ENCODE measurements at places on chromosomes 4 and X. TPM values are rescaled to one million over a fixed set of nuclear protein-coding genes. Genes with fewer than 3 reads are reported as not detected.

CT83 gene
- total RNA-seq, result not detected

DNA sequence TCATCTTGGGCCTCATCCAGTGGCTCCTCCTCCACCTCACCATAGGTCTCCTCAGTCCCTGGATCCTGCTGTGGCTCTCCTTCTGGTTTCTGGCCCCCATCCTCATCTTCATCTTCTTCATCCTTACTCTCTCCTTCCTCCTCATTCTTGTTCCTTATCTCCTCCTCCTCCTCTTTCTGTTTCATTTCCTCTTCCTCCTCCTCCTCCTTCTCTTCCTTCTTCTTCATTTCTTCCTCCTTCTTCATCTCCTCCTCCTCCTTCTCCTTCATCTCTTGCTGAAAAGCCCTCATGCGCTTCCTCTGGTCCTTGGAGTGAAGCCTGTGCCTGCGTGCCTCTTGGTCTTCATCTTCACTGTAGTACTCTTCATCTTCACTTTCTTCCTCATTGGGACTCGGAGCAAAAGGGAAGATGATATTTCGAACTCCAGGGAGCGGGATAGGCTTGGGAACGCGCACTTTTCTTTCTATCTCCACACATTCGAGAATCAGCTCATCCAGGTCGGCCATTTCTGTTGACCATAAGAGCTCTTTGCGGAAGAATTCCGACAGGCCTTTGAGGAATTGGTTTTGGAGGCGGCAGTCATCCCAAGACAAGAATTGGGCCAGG, 1.5 kb downstream of the RTL5 start:
- no peak for DNase-seq

UCP1 gene
- not detected for total RNA-seq

GRCh38 chr4:56048702-56049431, 100.1 kb downstream of the CEP135 start:
- peak; percentile 47 for DNase-seq

GRCh38 chr4:26238778-26239679, 81.8 kb upstream of the RBPJ start:
- no peak for DNase-seq

Measured in Right ventricle myocardium superior (tissue), 1 donor.